RWPE2 (cell line): ENCODE measurements at places on chromosomes 11 and 22.

GRCh38 chr11:66653123-66653522 is 14.6 kb downstream of the RBM4 start:
- DNase-seq = no peak

DNA sequence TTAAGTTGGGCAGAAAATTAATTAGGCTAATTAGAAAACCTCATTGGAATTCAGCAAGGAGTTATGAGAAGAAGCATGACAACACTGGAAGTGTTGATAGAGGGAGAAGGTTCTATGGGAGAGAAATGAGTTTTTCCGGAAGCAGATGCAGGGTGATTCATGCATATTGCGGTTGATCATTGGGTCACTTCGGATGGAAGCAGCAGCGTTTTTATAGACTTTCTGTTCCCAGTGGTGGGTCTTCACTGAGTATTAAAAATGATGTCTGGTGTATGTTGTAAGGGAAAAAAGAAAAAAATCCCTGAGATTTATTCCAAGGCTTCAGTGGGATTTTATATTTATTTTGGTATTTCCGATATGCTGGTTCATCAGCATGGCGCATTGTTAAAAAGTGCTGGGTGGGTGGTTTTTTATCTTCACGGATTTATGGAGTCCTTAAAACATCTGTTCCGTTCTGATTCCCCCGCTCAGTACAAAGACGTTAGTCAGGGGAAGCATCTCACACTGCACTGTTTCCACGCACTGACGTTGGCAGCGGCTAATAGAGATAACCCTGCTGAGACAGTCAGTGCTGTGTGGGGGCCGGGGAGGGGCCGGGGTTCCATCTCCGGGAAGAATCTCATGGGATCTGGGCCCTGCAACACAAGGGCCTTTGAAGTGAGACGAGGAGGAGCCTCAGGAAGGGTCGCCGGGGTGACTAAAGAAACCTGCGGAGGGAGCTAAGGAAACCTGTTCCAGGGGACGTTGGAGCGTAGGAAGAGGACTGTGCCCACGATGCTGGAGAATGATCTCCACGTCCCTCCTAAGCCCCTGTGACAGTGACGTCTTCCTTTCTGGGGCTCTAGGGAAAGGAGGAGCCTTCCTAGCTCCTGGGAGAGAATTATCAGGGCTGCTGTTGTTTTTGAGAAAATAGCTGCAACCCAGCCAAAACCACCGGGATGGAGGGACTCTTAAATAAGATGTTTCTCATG is 390.0 kb downstream of the NTM start:
- no peak for DNase-seq

GRCh38 chr22:28969401-28970168 is 86.2 kb downstream of the ZNRF3 start:
- no peak for DNase-seq

DNA sequence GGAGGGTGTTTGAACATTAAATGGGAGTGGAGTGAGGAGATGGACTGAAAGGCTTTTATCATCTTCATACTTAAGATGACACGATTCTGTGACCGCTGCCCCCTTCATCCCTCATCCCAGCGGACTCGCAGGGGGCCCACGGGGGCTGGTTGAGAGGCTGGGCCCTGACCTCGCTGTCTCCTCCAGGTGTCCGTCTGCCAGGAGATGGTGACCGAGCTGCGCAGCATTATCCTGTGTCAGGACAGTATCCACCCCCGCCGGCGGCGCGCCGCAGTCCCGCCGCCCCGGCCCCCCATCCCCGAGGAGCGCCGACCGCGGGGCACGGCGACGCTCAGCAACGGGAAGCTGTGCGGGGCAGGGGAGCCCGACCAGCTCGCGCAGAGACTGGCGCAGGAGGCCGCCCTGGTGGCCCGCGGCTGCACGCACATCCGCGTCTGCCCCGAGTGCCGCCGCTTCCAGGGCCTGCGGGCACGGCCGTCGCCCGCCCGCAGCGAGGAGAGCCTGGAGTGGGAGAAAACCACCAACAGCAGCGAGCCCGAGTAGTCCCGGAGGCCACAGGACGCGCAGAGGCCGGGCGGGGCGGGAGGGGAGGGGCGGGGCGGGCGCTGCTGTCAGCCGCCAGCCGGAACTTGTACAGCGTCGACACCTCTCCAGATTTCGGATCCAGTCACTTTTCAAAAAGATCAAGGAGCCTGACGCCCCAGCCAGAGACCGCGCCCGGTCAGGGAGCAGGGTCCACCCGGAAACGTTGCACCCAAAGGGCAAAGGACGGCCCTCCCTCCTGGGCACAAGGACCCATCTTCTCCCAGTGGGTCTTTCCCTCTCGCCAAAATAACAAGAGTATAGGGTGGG is 38.0 kb upstream of the TBCEL start:
- DNase-seq = no peak

DNA sequence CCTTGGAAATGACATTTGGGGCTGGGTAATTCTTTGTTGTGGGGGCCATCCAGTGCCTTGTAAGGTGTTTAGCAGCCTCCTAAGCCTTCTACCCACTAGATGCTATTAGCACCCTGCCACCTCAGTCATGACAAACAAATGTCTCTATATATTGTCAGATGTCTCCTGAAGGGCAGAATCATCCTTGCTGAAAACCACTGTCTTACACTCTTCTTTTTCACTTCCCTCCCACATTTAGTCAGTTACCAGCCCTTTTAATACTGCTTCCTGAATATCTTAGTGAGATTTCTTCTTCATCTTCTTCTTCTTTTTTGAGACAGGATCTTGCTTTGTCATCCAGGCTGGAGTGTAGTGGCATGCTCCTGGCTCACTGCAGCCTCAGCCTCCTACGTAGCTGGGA is 33.1 kb downstream of the TNRC6B start:
- DNase-seq = no peak

GRCh38 chr11:111450480-111451320 is 61.5 kb downstream of the BTG4 start:
- no peak for DNase-seq

GRCh38 chr22:50343541-50343935 is 411 bp downstream of the PPP6R2 start:
- no peak for DNase-seq

DNA sequence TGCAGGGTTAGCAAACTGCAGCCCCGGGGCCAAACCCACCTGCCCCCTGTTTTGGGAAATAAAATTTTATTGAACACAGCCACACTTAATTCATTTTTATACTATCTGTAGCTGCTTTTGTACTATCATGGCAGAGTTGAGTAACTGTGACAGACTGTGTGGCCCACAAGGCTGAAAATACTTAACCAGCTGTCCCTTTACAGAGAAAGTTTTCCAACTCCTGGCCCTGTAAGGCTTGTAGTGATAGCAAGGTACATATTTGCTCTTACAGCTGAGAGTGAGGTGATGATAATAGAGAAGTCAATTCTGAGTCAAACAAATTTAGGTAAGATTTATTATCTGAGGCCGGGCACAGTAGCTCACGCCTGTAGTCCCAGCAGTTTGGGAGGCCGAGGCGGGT is 87.4 kb upstream of the SLC6A5 start:
- no peak for DNase-seq

GRCh38 chr11:68463714-68464113 is 3.2 kb downstream of the PPP6R3 start:
- DNase-seq = no peak

DNA sequence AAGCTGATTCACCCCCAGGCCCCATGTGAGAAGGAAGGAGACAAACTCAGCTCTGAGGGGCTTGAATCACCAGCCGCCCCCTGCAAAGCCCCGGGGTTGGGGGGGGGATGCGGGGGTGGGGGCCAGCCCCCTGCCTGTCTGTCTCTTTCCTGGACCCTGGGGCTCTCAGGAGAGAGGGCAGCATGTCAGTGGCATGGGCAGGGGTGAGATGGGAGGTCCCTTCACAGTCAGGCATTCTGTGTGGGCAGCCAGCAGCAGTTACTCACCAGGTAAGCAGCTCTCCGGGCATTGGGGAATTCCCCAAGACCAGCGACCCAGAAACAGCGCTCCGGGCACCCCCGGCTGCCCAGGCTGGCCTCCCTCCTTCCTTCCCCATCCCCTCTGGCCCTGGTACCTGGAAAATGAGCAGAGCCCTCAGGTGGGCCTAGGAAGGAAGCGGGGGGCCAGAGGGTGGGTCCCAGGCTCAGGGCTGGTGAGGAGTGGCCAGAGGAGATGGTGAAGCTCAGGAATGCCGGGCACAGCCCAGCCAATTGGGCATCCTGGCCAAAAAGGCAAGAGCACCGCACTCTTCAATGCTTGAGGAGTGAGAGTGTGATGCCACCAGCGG is 4.2 kb upstream of the LIF start:
- no peak for DNase-seq

DNA sequence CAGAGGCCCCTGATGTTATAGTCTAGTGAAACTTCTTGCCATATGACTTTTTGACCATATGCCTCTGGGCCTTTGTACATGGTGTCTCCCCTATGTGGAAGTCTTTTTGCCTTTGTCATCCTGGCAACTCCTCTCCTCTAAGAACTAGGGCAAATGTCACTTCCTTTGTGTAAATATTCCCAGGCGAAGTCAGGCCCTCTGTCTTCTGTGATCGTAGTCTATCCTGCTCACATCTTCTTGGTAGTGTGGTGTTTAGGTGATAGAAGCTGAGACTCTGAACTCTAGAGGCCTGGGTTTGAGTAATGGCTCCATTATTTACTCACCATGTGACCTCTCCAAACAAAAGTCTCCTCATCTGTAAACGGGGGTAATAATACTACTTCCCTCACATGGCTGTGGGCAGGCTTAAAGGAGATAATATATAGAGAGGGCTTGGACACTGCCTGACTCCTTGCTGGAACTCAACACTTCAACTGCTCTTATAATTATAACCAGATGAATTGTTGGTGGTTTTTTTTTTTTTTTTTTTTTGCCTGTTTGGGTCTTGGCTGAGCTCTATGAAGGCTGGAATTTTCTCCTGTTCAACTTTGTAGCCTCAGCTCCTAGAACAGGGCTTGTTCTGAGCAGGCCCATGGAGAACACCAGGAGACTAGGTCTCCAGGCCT is 43.8 kb downstream of the INSC start:
- DNase-seq = no peak

GRCh38 chr22:20029550-20030225 is 8.8 kb downstream of the TANGO2 start:
- no peak for DNase-seq

- no peak for DNase-seq
Observed at GRCh38 chr11:76455931-76456330, 11.1 kb downstream of the EMSY start.

GRCh38 chr11:62646825-62647608 is 604 bp upstream of the GANAB start:
- DNase-seq = no peak

DNA sequence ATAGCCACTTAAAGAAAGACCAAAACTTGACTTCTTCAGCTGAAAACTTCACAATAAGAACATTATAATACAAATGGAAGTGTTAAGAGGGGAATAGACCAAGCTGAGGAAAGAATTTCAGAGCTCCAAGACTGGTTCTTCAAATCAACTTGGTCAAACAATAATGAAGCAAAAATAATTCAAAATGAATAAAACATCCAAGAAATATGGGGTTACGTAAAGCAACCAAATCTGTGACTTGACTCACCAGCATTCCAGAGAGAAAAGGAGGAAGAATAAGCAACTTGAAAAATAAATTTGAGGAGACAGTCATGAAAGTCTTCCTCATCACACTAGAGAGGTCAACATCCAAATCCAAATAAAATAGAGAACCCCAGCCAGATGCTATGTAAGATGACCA is 31.4 kb downstream of the XKR3 start:
- DNase-seq = no peak

- DNase-seq = no peak
Observed at GRCh38 chr11:101482556-101483124, 101.2 kb downstream of the TRPC6 start.

GRCh38 chr11:65856689-65857499 is 1.1 kb downstream of the CFL1 start:
- peak; percentile 75 for DNase-seq

- no peak for DNase-seq
Observed at GRCh38 chr11:113685654-113686359, 20.3 kb downstream of the TMPRSS5 start.

DNA sequence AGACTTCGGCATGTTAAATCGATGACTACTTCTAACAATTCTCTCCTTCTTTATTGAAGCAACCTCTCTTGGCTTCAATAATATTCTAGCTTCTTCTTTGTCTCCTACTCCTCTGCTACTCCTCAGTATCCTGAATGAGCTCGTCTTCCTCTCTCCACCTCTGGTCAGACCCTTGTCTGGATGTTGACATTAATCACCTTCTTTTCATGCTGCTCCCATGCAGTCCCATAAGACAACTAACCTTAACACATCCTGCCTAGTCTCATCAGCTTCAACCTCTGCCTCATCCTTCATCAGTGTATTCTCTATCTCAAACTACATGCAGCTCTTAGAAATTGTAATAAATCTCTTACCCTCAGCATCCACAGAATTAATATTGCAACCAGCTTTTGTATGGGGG is 695.6 kb downstream of the CNTN5 start:
- DNase-seq = no peak

GRCh38 chr22:44080936-44081861 is 57.1 kb downstream of the PARVB start:
- DNase-seq = no peak

DNA sequence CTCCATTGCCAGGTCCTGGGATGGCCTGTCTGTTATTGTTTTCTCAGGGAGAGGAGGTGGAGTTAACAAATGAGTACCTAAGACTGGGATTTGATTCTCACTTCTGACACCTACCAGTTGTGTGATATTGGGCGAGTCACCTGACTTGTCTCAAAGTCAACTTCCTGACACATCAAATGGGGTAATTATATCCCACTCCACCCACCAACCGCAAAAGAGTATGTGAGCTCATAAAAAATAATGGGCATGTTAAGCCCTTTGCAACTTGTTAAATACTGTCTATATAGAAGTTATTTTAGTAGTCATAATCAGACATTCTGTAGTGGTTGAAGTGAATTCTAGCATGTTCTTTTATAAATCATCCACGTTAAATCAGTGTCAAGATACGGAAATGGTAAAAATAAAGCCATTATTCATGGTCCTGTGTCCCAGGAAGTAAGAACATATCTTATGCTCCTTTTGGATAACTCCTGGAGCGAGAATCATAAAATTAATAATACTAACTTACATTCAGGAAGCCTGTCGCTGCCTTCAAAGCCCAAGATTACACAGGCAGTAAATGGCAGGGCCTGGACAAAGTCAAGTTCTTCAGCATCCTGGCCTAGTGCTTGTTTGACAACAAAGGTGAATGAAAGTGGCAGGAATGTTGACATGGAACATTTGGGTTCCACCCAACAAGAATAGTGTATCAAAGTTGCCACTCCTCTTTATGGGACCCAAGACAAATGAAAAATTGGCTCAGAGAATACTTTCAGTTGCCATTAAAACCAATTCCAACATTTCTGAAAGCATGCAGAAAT is 54.3 kb downstream of the SYTL2 start:
- DNase-seq = no peak
